DMS153 (cell line): ENCODE measurements at places on chromosomes 7 and 10.

DNA sequence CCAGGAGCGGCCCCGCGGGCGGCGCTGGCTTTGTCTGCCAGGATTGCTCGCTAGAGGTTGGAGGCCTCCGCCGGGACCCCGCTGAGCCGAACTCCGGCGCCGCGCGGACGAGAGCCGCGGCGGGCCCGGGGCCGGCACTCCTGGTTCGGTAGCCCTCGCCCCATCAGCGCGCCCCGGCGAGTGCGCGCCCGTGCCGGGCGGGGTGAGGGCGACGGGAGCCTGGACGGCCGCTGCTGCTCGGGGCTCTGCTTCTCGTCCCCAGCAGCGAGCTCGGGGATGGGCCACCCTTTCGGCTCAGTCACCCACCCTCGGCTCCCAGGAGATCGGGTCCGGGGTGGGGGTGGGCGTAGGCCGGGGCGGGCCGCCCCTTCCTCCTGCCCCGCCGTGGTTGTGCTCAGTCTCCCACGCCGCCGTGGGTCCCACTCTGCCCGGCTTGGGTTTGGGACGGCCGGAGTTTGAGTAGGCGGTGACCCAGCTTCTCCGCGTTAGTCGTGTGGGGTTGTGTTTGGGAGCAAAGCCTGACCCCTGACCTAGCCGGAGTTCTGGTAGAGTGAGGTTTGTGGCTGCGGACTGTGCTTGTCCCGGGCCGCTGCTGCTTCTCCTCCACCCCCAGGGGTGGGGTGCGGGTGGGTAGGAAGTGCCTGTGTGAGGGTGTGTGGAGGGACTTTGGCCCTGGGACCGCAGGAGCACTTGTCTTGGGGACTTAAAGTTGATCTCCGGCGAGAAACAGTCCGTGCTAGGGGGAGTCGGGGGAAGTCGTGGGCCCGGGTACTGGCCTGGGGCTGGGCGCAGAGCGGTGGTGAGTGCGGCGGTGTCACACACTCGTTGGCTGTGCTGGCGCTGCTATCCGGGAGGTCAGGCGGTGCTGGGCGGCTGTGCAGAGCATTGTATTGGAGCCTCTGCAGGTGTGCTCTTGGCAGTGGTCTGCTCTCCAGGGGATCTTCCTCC lies 677 bp downstream of the TSPAN14 start:
- no peak for DNase-seq

DNA sequence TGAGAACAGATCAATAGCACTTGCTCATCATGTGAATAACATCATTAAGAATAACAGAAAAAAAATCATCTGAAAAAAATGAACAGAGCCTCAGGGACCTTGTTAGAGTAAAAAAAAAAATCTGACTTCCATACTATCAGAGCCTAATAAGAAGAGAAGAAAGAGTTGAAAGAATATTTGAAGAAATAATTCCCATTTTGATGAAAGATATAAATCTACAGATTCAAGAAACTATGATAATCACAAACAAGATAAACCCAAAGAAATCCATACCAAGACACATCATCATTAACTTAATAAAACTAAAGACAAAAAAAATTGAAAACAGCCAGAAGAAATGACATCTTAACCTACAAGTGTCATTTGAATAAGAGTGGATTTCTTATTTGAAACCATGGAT lies 134.4 kb downstream of the BMS1 start:
- no peak for DNase-seq

DNA sequence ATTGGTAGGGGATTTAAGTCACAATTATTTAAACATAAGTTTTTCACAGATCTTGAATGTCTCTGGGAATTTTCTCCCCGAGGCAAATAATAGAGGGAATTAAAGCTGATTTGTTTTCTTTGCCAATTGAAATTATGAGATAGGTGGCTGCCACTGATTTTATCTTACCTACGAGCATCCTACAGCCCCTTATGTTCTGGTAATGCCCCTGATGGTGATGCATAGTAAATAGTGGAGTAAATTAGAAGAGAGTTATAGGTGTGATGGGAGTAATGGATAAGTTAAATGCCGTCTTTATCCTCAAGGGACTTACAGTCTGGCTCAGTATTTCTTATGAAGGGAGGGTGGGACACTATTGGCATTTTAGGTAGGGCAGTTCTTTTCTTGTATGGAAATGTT lies 58.1 kb downstream of the HDAC9 start:
- DNase-seq = no peak

DNA sequence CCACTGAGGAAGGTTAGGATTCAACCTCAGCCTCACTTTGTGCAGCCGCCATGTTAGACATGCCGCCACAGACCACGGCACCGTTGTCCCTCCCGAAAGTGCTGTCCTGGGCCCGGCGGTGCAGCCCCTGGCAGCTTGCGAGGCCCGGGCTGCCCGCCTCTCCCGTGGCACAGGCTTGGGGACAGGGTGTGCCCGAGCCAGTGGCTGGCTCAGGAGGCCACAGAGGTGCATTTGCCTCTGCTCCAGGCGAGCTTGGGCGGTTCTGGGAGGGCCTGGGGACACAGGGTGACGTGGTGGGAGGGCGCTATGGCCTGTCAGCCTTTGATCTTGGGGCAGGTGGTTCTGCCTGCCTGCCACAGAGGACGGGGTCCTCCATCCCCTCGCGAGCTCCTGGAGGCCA lies 41.1 kb downstream of the NKX6-2 start:
- DNase-seq = no peak

GRCh38 chr10:103044942-103045489 lies 126.9 kb downstream of the CNNM2 start:
- no peak for DNase-seq

DNA sequence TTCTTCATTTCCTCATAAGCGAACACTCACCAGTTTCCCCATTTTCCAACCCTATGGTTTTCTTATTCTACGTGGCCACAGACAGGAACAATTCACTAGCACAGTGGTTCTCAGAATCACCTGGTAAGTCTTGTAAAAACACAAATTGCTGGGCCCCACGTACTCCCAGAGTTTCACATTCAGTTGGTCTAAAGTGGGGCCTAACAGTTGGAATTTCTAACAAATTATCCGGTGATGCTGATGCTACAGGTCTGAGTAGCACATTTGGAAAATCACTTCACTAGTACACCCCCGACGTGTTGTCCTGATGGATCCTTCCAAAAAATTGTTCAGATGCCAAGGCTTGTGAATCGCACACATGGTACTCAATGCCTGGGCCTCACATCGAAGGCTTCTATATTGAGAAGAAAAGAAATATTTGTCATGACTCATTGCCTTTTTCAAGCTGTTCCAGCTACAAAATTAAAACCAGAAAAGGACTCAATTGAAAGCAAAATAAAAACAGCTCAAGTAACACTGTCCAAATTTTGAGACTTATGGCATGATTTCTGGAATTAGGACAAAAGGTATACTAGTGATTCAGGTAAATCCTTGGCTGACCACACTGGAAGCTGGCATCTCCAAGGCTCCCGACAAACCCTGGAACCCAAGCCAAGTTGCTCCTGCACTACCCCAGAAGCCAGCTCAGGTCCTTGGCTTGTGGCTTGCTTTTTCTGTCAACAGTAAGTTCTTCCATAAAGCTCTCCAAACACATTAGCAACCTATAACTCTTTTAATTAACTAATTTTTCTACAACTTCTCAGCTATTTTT lies 12.9 kb upstream of the VIM start:
- DNase-seq = no peak

GRCh38 chr10:95056744-95057363 lies 12.4 kb downstream of the CYP2C8 start:
- no peak for DNase-seq

DNA sequence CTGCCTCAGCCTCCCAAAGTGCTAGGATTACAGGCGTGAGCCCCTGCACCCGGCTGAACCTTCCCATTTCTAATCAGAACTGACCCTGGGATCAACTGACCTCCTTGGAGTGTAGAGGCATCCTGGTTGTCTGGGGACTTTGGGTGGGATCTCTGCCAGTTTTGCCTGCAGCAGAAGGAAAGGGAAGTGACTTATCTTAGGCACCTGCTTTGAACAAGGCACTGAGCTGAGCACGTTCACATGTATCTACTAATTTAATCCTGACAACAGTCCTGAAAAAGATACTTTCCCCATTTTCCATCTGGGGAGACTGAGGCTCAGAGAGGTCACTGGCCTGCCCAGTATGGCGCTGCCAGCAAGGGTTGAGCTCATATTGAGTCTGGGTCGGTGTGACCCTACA lies 153.4 kb downstream of the CUX1 start:
- no peak for DNase-seq
